ENCODE measurements at places on chromosomes 3 and 15. TPM values are rescaled to one million over a fixed set of nuclear protein-coding genes. Genes with fewer than 3 reads are reported as not detected.

DNA sequence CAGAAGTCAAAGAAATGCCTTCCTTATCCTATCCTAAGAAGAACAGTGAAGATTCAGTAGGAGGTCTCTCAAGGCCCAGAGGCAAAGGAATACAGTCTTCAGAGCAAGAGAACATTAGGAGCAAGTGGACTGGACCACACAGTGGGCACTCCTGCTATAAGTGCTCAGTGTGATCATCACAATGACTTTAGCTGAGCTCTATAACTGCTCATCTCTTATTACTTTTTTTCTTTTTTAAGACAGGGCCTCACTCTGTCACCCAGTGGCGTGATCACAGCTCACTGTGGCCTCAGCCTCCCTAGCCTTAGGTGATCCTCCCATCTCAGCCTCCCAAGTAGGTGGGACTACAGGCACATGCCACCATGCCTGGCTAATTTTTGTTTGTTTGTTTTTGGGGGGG lies 48.1 kb downstream of the COL8A1 start:
- DNase-seq, result no peak

GRCh38 chr15:77516076-77516475 lies 95.4 kb downstream of the HMG20A start:
- no peak for DNase-seq

DNA sequence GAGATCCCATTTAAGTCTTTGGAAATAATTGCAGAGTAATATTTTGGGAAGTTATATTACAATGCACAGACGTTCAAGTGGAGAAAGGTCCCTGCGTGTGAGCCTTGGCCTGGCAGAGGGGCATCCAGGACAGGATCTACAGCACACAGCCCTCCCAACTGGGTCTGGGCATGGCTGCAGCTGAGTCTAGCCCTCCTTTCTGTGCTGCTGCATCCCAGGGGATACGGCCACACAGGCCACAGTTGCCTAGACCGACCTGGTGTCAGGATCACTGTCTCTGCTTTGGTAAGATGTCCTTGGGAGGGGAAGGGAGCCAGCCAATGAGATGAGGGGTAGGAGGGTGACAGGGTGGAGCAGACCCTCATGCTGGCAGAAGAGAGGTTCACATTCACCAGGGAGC lies 46.1 kb downstream of the APBA2 start:
- no peak for DNase-seq

GRCh38 chr3:181712553-181713279 lies 991 bp downstream of the SOX2 start:
- no peak for DNase-seq

DNA sequence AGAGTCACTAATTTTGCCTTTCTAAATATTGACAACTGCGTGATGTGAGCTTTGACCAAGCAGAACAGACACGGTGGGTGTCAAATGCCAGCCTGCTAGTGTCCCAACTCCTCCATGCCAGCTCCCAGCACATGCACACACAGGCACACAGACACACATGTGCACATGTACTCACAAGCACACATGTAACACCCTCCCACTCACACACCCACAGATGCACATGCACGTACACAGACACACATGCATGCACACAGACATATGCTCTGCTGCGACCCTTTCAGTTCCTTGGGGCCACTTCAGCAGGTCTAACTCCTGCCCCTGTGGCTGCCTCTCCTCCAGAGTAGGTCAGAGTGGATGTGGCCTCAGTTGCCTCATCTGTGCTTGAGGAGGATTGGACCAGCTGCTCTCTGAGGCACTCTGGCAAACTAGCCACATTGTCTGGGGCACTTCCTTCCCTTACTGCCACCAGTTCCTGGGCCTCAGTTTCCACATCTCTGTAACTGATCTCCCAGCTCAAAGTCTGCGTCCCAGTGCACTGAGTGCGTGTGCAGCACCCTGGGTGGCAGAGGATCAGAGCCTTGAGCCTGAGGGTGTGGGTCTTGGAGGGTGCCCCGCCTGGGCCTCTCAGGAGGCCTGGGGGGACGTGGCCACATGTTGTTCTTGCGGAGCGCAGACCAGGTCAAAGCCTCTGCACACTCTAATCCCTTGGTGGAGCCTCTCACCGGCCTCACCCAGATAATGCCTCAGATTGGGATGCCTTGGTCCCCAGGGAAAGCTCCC lies 55.0 kb upstream of the PRR23E start:
- no peak for DNase-seq

Gene SLC22A14
- polyA plus RNA-seq, result 0.75 TPM
